Foreskin keratinocyte (primary cell): ENCODE measurements at places on chromosomes 4 and X.

DNA sequence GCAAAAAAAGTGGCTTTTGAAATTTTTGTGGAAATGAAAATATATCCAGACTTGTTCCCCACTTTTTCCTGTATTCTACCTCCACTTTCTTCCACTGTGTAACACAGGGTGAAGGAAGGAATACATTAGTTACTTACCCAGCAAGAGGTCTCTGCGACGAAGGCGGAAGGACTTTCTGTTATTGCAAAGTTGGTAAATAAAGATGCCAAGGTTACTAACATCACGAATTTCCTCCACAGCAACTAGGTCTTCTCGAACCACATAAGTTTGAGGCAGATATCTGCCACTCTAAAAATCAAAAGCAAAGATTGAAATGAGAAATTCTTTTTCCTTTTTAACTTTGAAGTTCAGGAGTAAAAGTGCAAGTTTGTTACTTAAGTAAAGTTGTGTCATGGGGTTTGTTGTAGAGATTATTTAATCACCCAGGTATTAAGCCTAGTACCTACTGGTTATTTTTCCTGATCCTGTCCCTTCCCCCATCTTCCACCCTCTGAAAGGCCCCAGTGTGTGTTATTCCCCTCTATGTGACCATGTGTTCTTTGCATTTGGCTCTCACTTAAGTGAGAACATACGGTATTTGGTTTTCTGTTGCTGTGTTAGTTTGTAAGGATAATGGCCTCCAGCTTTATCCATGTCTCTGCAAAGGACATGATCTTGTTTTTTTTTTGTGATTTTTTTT is 5.8 kb downstream of the ITM2A start:
- DNase-seq: no peak

DNA sequence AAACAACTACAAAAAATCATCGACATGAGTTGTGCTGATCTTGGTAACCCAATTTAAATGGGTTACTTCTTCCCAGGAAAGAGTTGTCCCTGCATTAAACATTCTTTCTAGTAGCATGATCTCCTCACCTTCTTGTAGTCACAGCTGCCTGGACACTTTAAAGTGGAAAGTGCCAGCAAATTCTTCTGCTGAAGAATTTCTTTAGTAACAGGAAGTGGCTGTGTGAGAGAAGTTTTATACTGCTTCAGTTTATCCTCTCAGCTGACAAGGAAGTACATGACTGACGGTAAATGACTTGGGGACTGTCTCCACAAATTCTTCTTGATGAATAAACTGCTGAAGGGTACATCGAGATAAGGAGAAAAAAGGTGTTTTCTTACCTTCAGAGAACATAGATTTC is 18.2 kb upstream of the TNIP3 start:
- DNase-seq: no peak

DNA sequence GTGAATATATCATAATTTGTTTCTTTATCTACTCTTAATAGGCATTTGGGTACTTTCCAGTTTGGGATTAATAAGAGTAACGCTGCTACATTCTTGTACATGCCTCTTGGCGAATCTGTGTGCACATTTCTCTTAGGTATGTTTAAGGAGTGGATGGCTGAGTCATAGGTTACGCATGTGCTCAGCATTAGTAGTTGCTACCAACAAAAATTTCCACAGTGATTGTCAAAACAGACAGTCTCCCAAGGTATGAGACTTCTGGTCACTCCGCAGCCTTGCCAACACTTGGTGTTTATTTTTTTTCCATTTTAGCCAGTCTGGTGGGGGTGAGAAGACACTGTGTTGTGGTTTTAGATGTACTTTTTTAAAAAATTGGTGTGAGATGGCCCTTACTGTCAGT is 44.6 kb downstream of the FGFBP1 start:
- DNase-seq: peak; percentile 99

- no peak for DNase-seq
Measured at GRCh38 chr4:155548173-155548572, 118.5 kb upstream of the GUCY1A1 start.

GRCh38 chr4:185463541-185463940 is 8.0 kb downstream of the CCDC110 start:
- DNase-seq: no peak
